ENCODE measurements at places on chromosomes 1 and 21.

DNA sequence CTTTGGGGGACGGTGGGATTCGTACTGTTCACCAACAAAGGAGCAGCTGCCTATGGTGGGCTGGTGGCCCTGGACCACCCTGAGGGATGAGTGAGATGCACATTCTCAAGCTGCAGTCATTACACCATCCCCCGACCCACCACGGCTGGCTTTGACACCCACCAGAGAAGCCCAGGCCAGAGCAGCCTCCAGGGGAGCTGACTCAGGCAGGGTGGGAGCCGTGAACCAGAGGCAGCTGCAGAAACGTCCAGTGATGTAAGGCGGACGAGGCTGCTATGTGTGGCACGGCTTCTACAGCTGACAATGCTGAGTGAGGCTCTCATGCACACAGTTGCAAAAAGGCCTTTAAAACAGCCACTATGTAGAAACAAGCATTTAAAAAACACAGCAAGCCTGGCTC lies 40.1 kb downstream of the CHAF1B start:
- DNase-seq, result no peak

DNA sequence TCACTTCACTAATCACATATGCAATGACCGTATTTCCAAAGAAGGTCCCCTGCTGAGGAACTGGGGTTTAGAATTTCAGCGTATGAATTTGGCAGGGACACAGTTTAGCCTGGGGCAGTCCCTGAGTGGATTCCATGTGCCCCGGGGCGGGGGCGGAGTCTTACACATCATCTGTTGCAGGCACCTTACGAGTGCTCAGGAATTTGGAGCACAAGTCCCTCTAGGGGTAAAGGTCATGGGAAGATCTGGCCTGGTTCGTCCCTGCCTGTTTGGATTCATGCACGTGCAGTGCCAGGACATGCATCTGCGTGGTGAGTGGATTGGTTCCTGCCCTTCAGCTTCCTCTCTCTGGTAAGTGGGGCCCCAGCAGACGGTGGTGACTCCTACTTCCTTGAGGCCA lies 208.3 kb upstream of the C1orf174 start:
- DNase-seq, result no peak

DNA sequence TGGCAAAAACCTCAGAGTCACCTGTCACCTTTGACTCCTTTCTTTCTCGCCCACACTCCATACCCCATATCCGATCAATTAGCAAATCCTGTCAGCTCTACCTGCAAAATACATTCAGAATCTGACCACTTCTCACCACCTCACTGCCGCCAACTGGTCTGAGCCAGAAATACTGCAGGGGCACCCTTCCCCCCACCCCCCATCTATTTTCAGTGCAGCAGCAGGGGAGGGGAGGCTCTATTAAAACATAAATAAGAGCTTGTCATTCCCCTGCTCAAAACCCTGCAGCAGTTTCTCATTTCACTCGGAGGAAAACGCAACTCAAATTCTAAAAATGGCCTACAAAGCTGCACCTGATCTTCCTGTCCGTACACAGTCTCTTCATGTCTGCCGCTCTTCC lies 3.9 kb downstream of the PKLR start:
- no peak for DNase-seq

DNA sequence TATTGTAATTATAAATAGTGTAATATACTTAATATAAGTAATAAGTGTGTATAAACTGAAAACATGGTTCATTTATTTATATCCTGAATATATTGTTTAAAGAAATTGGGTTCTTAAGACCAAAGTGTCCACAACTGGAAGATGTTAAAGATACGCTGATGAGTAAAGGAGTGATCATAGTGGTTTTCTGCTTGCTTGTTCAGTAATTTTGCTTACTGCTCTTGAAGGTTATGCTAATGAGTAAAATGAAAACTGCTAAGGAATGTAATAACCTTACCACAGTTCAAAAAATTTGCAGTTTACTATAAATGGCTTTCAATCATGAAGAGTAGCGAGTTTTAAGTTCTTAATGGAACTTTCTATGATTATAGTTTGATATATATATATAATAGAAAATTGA lies 22.0 kb downstream of the DONSON start:
- DNase-seq, result no peak

- no peak for DNase-seq
Measured at GRCh38 chr1:90381598-90381997, 335.5 kb downstream of the BARHL2 start.

- no peak for DNase-seq
Measured at GRCh38 chr1:226525750-226526149, 22.8 kb upstream of the STUM start.

GRCh38 chr1:240074908-240075307 lies 16.8 kb upstream of the FMN2 start:
- DNase-seq, result no peak

DNA sequence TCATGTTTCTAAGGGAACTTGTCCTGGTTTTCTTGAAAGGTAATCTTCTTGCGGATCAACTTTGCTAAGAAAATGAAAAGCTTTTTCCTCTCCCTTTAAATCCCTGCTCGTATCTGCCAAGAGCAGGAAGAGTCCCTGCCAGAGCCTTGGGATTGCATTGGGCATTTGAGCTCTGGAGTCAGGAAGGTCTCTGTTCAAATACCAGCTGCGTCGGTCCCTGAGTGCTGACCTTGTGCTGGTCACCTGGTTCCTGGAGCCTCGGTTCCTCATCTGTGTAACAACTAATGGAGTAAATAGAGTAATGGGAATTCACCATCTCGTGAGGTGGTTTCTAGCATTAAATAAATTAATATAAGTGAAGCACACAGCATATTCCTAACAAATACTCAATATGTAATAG lies 274.6 kb upstream of the TMEM51 start:
- no peak for DNase-seq

DNA sequence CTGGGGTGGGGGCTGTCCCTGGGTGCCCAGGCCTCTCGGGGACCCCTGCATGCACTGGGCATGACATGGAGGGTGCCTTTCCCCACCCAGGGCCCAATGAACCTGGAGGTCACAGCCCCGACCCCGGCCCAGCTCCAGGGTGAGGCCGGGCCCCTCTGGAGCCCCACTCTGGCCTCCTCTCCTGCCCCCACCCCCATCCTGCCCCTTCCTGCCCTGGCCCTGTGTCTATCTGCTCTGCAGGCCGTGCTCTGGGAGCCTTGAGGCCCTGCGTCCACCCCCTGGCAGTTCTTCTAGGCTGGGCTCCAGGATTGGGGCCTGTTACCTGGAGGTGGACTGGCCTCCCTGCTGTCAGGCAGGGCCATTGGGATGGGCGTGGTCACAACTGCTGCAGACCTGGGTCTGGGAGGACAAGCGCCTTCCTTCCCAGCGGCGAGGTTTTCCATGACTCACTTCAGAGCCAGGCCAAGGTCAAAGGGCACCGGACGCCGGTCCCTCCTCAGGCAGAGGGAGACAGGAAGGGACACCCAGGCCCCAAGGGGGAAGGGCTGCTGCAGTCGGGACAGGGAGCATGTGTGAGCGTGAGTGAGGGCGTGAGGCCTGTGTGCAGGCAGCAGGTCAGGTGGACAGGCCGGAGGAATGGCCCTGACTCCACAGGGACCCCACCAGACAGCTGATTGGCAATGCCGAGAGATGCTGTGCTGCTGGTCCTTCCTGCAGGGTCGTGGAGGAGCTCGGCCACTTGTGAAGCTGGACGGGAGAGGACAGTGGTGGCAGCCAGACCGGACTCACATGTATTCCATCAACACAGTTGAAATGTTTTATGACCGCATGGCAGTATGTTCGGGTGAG lies 31.1 kb upstream of the POFUT2 start:
- no peak for DNase-seq

DNA sequence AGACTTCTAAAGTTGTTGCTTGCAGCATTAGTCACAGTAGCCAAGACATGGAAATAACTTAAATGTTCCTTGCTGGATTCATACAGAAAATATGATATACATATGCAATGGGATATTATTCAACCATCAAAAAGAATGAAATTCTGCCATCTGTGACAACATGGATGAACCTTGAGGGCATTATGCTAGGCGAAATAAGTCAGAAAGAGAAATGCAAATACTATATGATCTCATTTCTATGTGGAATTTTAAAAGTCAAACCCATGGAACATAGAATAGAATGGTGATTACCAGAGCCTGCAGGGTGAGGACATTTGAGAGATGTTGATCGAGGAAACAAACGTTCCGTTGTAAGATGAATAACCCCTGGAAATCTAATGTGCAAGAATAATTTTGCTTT lies 43.0 kb downstream of the CRB1 start:
- DNase-seq, result no peak

- DNase-seq, result no peak
Measured at GRCh38 chr1:164591858-164592257, 32.9 kb downstream of the PBX1 start.

DNA sequence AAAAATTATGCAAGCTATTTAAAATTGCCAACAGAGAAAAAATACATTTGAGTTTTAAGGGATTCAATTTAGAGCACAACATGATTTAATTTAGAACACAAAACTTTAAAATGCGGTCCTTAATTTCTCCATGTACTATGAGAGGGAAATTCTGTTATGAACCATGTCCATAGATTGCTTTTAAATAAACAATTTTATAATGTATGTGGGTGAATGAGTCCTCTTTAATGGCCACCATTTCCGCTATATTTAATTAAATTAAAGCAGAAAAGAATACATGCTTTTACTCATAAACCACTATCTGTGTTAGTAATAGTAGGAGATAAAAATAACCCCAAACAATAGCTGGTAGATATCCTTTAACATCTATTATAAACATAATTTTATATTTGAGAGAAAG lies 914.6 kb downstream of the LTN1 start:
- no peak for DNase-seq

- no peak for DNase-seq
Measured at GRCh38 chr21:44301961-44302406, 2.1 kb downstream of the PFKL start.

- no peak for DNase-seq
Measured at GRCh38 chr21:39667353-39667891, 54.7 kb downstream of the B3GALT5 start.

GRCh38 chr1:224273641-224274040 lies 56.3 kb downstream of the NVL start:
- no peak for DNase-seq

DNA sequence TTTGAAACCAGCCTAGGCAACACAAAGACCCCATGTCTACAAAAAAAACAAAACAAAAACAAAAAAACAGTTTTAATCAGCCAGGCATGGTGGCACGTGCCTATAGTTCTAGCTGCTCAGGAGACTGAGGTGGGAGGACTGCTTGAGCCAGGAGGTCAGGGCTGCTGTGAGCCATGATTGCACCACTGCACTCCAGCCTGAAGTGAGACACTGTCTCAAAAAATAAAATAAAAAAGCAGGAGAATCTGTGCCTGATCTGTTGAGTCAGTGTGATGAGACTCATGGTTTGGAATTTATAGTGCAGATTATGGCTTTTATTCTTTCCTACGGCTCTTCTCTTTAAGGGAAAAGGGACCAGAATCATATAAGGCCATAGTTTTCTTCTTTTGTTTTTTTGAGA lies 16.5 kb downstream of the TRIT1 start:
- DNase-seq, result no peak

DNA sequence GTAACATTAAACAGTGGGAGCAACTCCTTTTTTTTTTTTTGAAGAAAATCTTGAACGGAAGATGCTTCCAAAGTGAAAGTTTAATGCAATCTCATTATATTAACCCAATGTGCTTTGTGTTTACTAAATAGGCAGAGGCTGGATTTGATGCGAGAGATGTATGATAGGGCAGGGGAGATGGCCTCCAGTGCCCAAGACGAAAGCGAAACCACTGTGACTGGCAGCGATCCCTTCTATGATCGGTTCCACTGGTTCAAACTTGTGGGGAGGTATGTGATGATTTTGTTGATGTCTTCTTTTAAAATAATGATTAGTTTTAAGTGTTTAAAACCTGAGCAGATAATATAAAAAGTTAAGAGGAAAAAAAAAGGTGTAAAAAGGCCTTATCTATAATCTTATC lies 74.2 kb upstream of the PGD start:
- DNase-seq, result no peak

DNA sequence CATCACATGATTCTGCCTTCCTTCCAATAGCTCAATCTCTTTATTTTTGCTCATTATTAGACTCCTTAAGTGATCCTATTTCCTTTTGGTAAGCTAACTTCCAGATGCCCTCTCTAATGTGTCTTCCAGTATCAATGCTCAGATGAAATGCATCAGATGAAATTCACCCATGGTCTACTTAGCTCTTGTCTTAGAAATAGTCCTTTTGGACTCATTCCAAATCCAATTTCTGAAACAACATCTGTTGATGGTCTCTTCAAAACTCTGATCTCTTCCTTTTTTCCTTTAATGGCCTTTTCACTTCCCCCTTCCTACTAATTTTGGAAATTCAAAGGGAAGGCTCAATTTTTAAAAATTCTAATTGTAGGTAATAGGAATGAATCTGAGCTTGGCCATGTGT lies 81.1 kb upstream of the GREM2 start:
- DNase-seq, result no peak

DNA sequence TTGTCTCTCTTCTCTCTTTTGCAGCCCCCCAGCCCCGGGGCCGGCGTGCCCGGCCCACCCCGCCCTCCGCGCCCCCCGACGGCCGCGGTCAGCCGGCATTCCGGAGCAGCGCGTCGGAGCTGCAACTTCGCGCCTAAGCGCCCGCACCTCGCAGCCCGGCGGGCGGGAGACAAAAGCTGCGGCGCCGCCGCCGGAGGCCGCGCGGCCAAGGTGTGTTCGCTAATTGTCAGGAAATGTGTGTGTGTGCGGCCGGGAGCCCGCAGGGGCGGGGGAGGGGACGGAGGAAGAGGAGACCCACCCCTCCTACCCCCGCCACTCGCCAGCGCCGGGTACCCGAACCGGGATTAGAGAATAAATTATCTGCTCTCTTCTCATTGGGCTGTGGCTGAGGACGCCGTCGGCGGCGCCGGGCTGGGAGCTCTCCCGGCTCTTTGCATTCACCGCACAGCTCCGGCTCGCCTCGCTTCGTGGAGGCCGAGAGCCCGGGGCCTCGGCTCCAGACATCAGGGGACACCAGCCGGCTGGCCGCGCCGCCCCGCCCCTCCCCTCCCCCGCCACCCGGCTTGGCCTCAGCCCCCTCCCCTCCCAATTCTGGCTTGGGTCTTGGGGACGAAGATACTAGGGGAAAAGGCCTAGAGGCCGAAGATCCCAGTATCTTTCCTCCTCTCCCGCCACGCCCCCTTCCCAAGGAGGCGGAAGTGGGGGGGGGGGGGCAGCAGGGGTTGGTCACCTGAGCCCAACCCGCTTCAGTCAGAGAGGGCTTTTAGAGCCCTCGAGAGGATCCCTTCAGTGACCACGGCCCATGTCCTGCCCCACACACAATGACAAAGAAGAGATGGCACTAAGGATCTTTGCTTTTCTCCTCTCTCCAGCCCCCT lies 1.3 kb upstream of the BLACAT1 start:
- no peak for DNase-seq

- DNase-seq, result no peak
Measured at GRCh38 chr1:170556917-170557316, 25.0 kb downstream of the GORAB start.
